ENCODE measurements at places on chromosomes 2 and 18. TPM values are rescaled to one million over a fixed set of nuclear protein-coding genes. Genes with fewer than 3 reads are reported as not detected.

Gene GAREM1
- 2.8 TPM for polyA plus RNA-seq

Gene MC4R
- 0.62 TPM for polyA plus RNA-seq

Gene PARD3B
- 0.87 TPM for polyA plus RNA-seq

Gene CFC1
- polyA plus RNA-seq, result not detected

Gene COLEC11
- 8.7 TPM for polyA plus RNA-seq

Gene EVX2
- polyA plus RNA-seq, result not detected

Gene DLX1
- polyA plus RNA-seq, result 0.07 TPM

Gene MAPRE3
- 20.2 TPM for polyA plus RNA-seq

Gene LGALSL
- 6.5 TPM for polyA plus RNA-seq

Gene LDLRAD4
- 0.32 TPM for polyA plus RNA-seq

Gene PFN4
- 0.61 TPM for polyA plus RNA-seq

Gene WDR54
- 61.6 TPM for polyA plus RNA-seq

Gene ZNF532
- 34.7 TPM for polyA plus RNA-seq

Gene NCKAP5
- polyA plus RNA-seq, result 0.02 TPM

Gene RAB17
- polyA plus RNA-seq, result 0.10 TPM

Gene CPO
- polyA plus RNA-seq, result not detected

Gene AFF3
- polyA plus RNA-seq, result 0.36 TPM

Gene GPR75
- 2.4 TPM for polyA plus RNA-seq

Gene MOCOS
- 1.2 TPM for polyA plus RNA-seq

Gene SLC9A4
- 0.11 TPM for polyA plus RNA-seq

Gene MAL
- not detected for polyA plus RNA-seq

Gene DTNA
- 7.9 TPM for polyA plus RNA-seq

Gene SLC11A1
- polyA plus RNA-seq, result 0.31 TPM

Gene UGT1A3
- not detected for polyA plus RNA-seq

Gene ERMN
- not detected for polyA plus RNA-seq

Data from SK-N-SH (cell line).